Kidney glomerular epithelial cell (primary cell): ENCODE measurements at places on chromosomes 12 and 14.

- peak; percentile 88 for DNase-seq
These were observed 1.7 kb downstream of the TPCN1 start for GRCh38 chr12:113222730-113223531.

DNA sequence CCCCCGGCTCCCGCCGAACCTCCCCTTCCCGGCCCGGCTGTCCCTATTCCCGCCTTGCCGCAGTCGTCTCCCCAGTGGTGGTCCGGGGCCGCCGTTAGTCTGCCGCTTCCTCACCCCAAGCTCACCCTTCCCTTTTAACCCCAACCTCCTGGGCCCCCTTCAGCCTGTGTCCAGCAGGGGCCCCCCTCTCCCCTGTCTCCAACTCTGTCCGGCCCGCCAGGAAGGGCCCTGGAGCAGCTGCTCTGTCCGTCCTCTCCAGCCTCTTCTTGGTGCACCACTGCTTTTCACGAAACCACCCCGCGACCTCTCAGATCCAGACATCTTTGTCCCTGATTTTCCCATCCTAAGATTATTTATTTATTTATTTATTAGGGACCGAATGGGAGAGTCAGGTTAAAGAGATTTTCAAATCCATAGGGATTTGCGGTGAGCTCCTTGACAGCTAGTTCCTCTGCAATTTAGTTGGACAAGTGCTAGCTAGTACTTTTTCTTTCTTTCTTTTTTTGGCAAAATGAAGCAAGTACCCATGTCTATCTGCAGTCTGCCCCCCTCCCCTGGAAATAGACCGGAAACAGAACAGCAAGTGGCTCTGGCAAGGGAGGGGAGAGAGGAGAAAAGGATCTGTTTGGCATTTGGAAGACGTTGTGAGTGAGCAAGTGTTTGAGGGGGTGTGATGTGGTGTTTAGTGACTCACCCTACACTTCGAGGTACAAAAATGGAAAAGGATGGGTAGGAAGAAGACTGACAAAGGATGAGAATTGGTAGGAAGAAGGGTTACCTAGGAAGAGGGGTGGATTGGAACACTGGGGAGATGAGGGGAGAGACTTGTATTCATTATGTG is 632 bp downstream of the UBR7 start:
- DNase-seq = peak; percentile 48

GRCh38 chr12:85575120-85576096 is 260.8 kb downstream of the RASSF9 start:
- peak; percentile 51 for DNase-seq

DNA sequence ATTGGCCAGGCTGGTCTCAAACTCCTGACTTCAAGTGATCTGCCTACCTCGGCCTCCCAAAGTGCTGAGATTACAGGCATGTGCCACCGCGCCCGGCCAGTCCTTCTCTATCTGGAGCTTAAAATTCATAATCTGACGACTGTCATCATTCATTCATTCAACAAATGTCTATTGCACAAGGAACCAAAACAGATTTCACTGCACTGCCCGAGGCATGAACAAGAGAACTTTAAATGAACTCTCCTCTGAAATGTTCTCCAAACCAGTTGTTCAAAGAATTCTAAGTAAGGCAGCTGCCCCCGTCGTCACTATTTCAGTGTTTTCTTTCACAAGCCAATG is 44.8 kb upstream of the METAP2 start:
- DNase-seq = no peak

- DNase-seq = no peak
These were observed 97.0 kb downstream of the PHETA1 start for GRCh38 chr12:111271674-111272418.

GRCh38 chr12:81819991-81820633 is 61.0 kb upstream of the PPFIA2 start:
- no peak for DNase-seq

- no peak for DNase-seq
These were observed 478.2 kb downstream of the DIO2 start for GRCh38 chr14:79732911-79733655.

GRCh38 chr14:76516884-76517283 is 140.9 kb downstream of the ESRRB start:
- DNase-seq = no peak

GRCh38 chr12:3276226-3276625 is 199.0 kb downstream of the TSPAN9 start:
- DNase-seq = no peak

DNA sequence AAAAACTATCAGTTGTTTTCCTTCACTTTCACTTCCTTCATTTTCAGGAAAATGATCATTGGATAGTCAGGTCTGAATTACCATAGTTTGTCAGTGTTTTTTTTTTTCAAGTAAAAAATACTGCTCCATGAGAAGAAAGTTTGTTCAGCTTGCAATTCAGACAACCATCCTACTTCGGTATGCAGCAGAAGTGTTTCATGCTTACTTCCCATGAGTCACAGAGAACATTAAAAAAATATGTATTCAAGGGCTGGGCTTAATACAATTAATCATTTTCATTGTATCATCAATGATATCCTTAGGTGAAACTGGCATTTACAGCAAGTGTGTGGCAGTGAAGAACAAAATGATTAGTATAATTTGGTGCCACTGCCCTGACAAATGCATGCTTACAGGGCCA is 21.6 kb downstream of the PYM1 start:
- DNase-seq = no peak

- DNase-seq = peak; percentile 56
These were observed 14.5 kb downstream of the OAS2 start for GRCh38 chr12:112992541-112993398.

DNA sequence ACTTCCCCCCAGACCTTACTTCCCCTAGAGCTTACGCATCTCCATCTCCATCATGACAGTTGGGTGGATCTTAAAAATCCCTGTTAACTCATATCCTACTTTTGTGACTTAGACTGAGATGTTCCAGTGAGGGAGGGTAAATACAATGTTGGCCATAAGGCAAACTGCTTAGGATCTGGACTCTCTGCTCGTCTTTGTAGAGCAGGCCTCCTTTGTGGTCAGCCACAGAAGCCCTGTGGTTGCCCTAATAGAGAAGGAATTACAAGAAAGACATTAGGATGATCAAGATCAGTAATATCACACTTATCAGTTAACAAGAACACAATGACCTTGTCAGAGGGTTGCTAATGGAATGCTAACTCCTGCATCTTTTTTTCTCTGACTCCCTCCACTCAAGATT is 52.0 kb downstream of the TMEM132C start:
- no peak for DNase-seq

DNA sequence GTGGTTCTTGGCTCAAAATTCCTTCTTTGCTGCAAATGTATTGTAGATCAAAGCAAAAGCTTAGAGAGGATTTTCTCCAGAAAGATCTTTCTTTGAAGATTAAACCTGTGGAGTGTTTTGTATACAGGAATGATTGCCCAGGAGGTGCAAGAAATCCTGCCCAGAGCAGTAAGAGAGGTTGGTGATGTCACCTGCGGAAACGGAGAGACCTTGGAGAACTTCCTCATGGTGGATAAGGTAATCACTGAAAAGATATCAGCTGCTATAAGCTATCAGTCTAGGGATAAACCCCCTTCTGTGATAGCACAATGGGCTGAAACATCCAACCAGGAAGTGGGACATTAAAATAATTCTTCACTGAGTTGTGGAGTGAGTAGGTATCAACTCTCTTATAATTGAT is 85.7 kb downstream of the MYRFL start:
- DNase-seq = no peak

DNA sequence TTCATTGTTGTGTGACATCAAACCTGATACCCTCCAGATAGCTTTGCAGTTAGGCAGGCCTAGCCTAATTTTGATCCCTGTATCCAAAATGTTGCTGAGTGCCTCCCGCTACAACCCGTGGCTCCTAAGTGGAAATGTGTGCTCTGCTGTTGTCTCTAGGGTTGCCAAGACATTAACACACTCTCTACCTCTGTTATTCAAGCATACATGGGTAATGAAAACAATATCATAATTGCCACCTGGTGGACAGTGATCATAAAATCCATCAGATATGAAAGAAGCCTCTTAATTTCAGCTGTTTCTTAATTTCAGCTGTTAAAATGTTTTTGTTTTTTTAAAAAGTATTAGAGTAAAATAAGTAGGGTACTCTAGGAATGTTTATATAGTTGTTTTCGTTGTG is 93.5 kb downstream of the PLEKHA5 start:
- DNase-seq = peak; percentile 40

GRCh38 chr12:76455582-76456345 is 103.8 kb downstream of the OSBPL8 start:
- peak; percentile 94 for DNase-seq

- no peak for DNase-seq
These were observed 409.0 kb downstream of the TMEM121 start for GRCh38 chr14:105935384-105935783.

DNA sequence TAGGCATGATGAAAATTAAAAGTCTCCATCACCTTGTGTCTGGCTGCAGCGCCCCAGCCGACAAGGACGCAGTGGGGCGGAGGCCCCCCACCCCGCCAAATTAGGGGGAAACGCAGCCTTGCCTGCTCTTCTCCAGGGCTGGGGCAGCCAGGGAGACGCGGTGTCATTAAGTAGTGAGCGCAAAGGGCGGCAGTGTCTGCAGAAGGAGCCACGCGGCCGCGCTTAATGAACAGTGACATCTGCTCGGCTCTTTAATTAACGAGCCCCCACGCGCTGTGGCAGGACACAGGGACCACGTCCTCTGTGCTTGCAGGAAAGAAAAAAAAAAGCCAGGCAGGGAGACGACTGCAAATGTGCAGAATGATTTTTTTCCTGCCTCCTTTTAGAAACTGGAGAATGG is 93.4 kb upstream of the NCOR2 start:
- DNase-seq = no peak

GRCh38 chr14:46432516-46432915 is 219.1 kb downstream of the RPL10L start:
- DNase-seq = no peak

DNA sequence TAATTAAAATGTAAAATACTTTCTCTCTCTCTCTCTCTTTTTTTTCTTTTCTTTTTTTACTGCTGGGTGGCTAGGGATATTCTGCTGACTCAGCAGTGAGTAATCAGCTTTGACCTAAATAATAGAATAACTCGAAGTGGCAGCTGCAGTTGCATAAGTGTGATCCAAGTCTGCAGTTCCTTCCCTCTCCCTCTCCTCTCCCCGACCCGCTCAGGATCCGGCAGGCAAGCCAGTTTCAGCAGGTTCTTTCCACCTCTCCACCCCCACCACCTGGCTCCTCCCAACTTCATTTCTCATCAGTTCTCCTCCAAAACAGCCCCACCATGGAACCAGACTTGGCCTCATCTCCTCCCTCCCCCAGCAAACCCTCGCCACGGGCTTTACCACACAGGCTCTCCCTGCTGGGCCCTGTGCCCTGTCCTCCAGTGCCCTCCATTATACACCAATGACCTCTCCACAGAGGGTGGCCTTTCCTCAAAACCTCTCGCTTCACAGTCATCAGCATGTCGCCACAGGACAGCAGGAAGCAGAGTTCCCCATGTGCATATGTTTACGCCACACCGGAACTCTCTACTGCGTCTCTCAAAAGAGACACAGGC is 22.4 kb downstream of the SLC7A8 start:
- peak; percentile 66 for DNase-seq

GRCh38 chr12:72829838-72830237 is 557.7 kb downstream of the TRHDE start:
- no peak for DNase-seq

GRCh38 chr14:56295743-56296142 is 177.5 kb downstream of the PELI2 start:
- no peak for DNase-seq

GRCh38 chr12:69290545-69291277 is 51.3 kb downstream of the CPSF6 start:
- peak; percentile 44 for DNase-seq

DNA sequence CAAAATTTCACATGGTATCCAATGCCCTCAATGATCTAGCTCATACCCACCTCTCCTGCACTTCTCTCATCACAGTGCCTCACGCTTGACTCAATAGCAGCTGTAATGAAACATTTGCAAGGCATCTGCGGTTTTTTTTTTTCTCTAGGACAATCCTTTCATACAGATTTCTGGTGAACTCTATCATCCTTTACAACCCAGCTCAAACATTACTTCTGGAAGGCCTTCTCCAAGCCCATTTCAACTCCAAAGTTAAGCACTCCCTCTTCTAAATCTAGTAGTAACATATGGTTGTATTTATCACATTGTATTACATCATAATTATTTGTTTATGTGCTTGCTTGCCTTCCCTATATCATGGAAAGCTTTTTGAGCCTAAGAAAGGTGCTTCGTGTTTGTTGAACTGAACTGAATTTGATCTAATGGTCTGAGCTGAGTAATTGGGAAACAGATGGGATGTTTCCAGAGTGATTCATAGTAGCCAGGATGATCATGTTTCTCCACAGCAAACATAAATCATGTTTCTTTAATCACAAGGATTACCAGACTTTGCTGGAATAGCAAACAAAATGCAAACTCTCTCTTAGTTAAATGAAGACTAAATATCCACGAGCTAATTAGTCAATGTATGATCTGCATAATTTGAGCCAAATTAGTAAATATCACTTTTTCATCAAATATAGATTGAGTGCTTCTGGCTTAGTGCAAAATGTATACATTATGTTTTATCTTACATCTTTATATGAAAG is 14.3 kb downstream of the CFL2 start:
- peak; percentile 94 for DNase-seq

DNA sequence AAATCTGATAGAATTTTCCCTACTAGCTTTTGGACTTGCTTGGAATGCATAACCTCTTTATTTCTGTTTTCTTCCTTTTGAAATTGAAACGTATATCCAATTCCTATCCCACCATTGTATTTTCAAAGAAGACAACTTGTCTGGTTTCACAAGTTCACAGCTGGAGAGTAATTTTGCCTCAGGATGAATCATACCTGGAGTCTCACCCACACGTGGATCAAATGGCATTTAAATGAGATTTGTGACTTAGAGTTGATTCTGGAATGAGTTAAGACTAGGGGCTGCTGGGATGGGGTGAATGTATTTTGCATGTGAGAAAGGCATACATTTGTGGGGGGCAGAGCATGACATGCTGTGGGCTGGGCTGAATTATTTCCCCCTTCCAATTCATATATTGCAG is 516.5 kb upstream of the MGAT4C start:
- DNase-seq = no peak

DNA sequence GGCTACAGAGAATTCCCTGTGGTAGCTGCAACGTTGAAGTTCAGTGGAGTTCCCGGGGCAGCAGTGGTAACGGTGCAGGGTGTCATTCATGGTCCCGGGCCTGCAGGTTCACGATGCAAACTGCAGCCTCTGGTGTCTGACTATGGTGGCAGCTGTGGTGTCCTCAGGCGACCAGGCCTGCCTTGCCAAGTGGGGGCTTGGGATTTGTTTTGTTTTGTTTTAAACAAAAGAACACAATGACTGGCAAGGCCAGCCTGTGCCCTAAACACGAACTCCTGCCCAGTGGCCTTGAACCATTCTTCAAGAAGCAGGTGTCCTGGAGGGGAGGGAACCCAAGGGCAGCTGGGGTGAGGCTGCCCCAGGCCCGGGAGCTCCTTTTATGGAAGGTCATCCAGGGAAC is 48.5 kb downstream of the LRRC74A start:
- no peak for DNase-seq

- no peak for DNase-seq
These were observed 322.7 kb upstream of the RTL1 start for GRCh38 chr14:101226265-101226602.
